ENCODE measurements at places on chromosomes 1 and 21.

- no peak for DNase-seq
These were observed 59.0 kb upstream of the TEKT2 start for GRCh38 chr1:36024847-36025246.

GRCh38 chr1:205587581-205587980 is 44.2 kb downstream of the ELK4 start:
- DNase-seq = no peak

- no peak for DNase-seq
These were observed 11.2 kb upstream of the CAPN2 start for GRCh38 chr1:223700942-223701637.

DNA sequence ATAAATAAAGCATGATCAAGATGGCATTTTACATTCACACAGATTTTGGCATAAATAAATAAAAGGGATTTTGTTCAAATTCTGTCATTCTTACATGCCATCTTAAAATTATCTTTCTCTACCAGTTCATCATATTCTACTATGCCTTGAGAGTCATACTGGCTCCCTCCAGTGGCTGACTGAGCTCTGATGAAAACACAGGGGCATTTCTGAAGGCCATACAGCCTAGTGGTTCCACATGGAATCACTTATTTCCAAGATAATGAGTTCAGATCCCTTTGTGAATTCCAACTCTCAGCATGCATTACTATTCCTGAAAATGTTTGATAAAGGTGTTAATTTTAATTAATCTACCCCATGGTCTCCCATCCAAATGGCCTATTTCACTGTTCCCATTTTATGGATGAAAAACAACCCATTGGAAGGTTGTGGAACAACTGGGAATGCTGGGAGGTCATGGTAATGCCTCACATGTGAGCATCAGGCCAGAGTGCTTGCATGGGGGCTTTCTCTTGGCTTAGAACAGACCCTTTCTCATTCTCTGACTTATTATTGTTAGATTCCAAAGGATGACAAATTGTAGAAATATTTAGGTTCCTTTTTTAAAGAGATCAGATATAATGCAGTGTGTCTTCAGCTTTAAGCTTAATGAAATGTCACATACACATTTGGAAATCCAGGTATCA is 622.4 kb upstream of the PKN2 start:
- no peak for DNase-seq

GRCh38 chr1:178993559-178993958 is 32.1 kb upstream of the FAM20B start:
- no peak for DNase-seq

- DNase-seq = no peak
These were observed 5.2 kb downstream of the RCSD1 start for GRCh38 chr1:167635156-167635648.

GRCh38 chr1:17016317-17016661 is 4.6 kb upstream of the ATP13A2 start:
- DNase-seq = no peak

- DNase-seq = no peak
These were observed 24.8 kb upstream of the GFI1 start for GRCh38 chr1:92511541-92511940.

DNA sequence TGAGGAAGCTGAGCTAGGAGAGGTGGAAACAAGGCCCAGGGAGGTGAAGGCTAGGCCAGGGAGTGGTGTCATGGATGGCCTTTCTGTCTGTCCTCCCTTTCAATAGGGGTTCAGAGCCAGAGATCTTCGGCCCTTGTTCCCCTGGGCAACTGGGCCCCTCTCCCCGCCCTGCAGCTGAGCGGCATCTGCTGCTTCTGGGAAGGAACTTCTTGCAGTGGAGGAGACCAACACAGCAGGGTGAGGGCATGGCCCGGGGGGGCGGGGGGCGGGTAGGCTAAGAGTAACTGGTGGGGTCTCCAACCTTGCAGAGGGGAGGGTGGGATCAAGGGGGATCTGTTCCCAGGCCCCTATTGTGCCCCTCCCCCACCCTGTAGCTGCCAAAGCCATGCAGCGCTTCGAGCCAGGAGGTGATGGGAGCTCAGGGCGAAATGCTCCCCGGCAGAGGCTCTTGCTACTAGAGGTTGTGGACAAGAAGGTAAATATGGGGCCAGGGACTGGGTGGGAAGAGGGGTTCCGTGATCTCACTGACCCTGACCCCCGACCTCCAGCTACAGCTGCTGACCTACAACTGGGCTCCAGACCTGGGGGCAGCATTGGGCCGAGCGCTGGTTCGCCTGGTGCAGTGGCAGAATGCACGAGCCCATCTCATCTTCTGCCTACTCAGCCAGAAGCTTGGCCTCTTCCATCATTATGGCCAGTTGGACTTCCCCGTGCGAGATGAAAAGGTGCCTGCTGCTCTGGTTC is 11.7 kb downstream of the HYI start:
- DNase-seq = no peak

GRCh38 chr1:90417126-90417525 is 300.0 kb downstream of the BARHL2 start:
- DNase-seq = no peak

DNA sequence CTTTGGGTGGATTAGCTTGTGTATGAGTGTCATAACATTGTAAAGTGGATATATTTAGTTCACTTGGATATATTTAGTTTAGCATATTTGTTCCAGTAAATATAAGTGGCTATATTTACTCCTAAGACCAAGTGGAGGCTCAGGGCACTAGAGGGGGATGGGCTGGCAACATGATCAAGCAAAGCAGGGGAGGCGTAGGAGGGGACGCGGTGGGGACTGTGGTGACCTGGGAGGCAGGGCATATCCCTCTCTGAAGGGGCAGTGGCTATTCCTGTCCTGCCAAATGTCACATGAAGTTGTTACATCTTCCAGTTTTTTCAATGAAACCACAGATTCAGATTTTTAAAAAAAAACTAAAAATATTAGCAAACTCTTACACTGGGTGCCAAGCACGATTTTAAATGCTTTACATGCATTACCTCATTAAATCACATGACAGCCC is 51.9 kb upstream of the EDN2 start:
- no peak for DNase-seq

DNA sequence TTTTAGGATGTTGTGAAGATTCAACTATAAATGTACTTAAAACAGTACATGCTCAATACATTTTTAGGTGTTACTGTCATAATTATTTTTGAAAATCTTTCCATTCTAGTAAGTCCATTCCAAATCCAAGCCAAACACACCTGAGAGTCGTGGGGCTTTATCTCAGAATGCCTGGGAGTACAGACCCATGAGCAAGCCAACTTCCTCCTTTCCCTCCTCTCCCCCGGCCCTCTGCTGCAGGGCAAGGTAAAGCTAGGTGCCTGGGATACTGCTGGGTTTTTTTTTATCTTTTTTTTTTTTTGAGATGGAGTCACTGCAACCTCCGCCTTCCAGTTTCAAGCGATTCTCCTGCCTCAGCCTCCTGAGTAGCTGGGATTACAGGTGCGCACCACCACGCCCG is 16.5 kb downstream of the TMEM51 start:
- DNase-seq = no peak

GRCh38 chr21:37843191-37843590 is 73.1 kb downstream of the KCNJ6 start:
- no peak for DNase-seq

- no peak for DNase-seq
These were observed 13.6 kb upstream of the FMO4 start for GRCh38 chr1:171300401-171300800.

- DNase-seq = peak; percentile 16
These were observed 104.0 kb upstream of the OLIG2 start for GRCh38 chr21:32921632-32922230.

- no peak for DNase-seq
These were observed 406.5 kb downstream of the DUSP10 start for GRCh38 chr1:221335161-221336101.

DNA sequence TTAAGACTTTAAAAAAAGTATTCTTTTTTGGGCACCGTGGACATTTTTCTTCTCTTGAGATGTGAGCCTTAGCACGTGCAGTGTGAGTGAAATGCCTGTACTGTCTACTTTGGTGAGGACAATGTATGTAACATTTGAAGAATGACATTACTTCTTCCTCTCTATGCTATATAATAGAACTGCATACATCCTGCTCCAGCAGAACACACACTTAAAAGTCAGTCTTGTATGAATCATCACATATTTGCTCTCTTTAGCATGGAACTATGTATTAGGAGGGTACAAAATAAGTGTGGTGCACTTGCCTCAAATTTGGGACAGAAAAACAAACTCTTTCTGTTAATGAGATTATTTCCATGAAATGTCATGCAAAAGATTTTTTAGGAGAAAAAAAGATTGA is 358.4 kb upstream of the SGIP1 start:
- DNase-seq = no peak

GRCh38 chr1:234388094-234388493 is 14.8 kb downstream of the COA6 start:
- DNase-seq = no peak

DNA sequence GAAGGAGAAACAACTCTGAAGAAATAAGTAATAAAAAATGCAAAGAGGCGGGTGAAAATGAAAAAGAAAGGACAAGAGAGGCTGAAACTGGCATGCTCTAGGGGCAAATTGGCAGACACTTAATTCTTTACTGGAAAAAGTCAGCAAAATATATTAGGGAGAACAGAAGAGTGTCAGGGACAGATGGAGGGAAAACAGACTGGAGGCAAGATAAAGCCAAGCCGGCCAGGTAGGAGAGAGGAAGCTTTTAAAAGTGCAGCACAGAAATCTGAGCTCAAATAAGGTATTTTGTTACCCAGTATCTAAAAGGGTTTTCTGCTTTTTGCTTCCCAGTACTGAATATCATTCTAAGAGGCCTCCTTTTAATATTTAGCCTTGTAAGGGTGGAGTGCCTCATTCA is 339.3 kb downstream of the PAPPA2 start:
- DNase-seq = no peak

DNA sequence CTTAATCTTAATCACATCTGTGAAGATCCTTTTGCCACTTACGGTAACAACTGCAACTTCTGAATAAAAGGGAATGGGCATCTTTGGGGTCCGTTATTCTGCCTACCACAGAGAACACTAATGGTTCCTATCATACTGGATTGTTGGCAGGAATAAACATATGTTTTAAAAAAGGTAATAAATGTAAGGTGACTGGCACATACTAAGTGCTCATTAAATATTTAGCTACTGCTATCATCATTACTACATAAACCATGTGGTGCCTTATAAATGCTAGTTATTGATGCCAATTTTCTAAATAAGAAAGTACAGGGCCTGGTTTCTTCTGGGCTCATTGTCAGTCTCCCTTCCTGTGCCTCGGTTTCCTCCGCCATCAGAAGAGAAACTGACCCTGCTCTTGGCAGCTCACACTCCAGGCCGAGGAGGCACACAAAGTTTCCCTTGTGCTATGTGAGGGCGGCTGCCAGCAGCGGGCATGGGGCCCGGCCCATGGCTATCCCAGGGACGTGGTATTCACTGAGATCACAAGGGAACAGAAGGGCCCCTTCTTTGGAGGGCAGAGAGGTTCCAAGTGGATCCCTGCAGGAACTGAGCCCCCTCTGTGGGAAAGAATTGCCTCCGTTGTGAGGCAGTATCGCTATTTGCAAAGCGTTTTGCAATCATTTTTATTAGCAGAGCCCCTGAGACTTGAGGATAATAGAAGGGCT is 26.2 kb downstream of the NAV1 start:
- no peak for DNase-seq

DNA sequence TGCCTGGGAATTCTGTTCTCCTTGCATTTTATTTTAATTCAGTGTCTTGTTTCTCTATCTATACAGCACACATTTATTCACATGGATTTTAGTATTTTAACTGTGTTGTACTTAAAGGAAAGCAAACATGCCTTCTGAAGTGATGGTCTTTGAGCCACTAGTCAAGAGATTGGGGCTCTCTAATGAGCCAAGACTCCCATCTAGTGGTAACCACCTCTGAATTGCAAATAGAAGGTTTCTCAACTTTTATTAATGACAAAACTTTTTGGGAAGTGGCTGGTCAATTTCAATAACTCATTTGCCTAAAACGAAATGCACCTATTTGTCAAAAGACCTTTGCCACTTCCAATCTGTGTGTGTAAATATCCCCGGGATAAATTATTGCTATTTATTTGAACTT is 199.6 kb downstream of the LTN1 start:
- no peak for DNase-seq

- DNase-seq = no peak
These were observed 12.3 kb downstream of the SERTAD4 start for GRCh38 chr1:210244746-210245367.

DNA sequence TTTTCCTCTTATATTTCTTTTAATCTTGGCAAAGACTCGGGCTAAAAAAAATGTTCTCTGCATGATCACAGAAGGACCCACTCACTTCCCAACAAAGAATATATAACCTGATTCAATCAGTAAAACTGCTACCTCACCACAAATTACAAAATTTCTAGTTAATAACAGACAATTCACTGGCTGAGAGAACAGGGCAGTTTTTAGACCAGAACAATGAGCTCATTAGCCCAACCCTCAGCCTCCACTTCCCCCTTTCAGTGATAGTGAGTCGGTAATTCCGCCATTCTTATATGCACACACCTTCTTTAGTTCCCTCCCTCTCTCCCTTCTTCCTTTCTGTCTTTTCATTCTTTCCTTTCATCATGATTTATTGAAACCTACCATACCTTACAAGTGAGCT is 8.9 kb downstream of the SIPA1L2 start:
- no peak for DNase-seq

GRCh38 chr21:31157756-31158155 is 119.5 kb upstream of the KRTAP19-8 start:
- DNase-seq = no peak

- DNase-seq = no peak
These were observed 147.4 kb downstream of the GDAP2 start for GRCh38 chr1:117782056-117782455.

DNA sequence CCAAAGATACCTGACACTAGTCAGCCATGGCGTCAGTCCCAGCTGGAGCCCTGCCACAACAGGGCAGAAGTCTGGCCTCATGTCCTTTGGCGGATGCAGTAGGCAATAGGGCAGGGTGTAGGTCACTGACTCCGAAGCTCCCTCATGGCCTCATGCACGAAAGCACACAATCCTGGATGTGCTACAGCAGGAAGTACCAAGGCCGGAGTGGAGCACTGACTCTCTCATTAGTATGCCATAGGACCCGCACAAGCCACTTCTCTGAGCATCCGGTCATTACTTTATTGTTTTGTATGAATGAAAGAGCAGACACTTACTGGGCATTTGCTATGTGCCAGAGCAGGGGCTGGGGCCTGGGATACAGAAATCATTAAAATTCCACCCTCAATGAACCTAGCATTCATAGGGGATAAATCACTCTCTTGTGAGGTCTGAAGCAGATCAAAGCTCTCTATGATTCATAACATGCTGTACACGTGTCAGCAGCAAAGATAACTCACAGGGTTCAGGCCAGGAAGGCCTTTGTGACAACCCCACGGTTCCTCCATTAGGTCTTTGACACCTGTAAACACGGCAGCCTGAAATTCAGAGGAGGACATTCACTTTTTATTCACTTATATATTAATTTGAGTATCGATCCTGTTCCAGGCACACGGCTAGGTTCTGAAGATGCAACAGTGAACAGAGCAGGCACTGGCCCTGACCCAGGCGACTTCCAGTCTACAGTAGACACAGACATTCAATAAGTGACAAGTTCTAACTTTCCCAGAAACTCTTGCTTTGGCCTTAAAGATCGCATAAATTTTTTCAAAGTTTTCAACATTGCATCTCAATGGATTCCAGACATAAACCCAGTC is 357.9 kb upstream of the USP24 start:
- no peak for DNase-seq

GRCh38 chr1:150149271-150150132 is at the start of gene PLEKHO1:
Gene PLEKHO1, plus strand, starts transcription at chr1:150149916. Its CDS starts 342 bp downstream, at chr1:150150258.
- peak; percentile 43 for DNase-seq

GRCh38 chr1:209885403-209886218 is 52.4 kb upstream of the SYT14 start:
- no peak for DNase-seq

- no peak for DNase-seq
These were observed 47.4 kb upstream of the MTF2 start for GRCh38 chr1:93031711-93032110.
